Mammary epithelial cell (primary cell): ENCODE measurements at places on chromosomes 11 and 22. TPM values are rescaled to one million over a fixed set of nuclear protein-coding genes. Genes with fewer than 3 reads are reported as not detected.

The OSBP2 gene
- polyA plus RNA-seq = 7.1 TPM

The RIMBP3C gene
- polyA plus RNA-seq = 0.03 TPM

GRCh38 chr22:30838111-30838510, 130.5 kb downstream of the MORC2 start:
- DNase-seq = no peak

The ABTB2 gene
- polyA plus RNA-seq = 2.3 TPM

DNA sequence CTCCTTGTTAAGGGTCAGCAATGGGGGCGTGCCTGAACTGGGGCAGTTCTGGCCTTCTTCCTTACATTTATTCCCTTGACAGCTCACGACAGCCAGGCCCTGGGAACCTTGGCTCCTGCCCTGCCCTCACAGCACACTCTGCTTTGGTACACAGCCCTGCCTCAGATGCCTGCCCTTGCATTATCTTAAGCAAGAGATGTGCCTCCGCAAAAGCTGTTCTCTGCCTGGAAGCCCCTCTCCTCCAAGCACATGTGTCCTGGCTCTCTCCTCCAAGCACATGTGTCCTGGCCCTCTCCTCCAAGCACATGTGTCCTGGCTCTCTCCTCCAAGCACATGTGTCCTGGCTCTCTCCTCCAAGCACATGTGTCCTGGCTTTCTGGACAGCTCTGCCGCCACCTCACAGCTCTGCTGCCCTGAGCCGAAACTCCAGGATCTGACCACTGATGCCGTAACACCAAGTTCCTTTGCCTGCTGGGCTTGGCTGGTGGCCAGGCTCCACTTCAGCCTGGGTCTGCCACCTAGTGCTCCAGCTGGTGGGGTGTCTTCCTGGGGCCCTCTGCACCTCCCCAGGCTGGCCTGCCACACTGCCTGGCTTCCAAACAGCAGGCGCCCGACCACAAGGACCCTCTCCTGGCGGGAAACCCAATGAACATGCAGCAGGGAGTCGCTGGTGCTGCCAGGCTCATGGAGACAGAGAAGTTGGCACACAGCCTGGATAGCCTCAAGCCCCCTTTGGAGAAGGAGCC, 53.0 kb downstream of the SCUBE1 start:
- DNase-seq = peak; percentile 15

DNA sequence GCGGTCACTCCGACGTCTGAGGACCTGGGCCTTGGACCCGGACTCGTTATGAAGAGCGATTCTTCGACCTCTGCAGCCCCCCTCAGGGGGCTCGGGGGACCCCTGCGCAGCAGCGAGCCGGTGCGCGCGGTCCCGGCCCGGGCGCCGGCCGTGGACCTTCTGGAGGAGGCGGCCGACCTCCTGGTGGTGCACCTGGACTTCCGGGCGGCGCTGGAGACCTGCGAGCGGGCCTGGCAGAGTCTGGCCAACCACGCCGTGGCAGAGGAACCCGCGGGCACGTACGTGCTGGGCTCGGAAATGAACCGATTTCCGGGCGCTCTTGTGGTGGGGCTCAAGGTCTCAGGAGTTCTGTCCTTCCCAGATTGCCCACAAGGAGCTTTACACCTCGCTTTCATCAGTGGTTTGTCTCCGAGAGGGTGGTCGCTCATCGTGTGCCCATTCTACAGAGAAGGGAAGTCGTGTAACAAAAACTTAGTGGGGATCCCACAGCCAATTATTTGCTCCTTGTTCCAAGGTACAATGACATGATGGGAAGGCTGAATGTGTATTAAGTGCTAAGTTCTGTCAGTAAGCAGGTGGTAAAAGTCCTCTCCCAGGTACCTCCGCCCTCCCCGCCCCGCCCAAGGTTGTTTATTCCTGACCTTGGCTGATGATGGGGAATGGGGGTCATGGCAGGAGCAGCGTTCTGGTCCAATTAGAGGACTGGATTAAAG, 695 bp downstream of the PEX26 start:
- peak; percentile 51 for DNase-seq

DNA sequence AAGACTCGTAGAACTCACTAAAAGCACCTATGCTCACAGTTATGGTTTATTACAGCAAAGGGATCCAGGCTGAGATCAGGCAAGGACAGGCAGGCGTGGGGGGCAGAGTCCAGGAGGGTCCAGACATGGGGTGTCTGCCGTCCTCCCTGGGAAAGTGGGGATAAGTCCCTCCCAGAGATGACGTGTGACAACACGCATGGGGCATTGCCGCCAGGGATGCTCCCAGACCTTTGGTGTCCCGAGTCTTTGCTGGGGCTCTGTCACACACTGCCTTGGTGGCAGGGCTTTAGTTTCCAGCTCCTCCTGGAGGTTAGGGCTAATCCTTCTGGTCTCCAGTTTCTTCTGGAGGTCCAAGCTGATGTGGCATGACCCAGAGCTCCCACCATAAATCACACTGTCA, 226.7 kb downstream of the CTTN start:
- no peak for DNase-seq

- DNase-seq = no peak
These were observed 6.8 kb downstream of the C11orf21 start for GRCh38 chr11:2294926-2295290.

DNA sequence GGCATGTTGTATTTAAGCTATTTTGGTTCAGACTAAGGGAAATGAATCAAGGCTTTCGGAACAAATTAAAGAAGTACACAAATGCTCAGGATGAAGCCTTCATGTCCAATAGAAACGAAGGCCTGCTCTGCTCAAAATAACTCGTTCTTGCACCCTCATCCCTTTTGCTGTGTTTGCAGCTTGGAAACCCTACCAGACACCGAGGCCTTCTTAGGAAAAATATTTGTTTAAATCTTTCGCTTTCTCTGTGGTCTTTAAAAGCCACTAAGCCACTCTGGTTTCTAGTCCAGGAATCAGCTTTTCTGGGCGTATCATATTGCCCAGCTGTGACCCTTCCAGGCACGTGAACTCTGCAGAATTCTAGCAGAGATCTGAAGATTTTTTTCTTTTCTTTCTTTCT, 60.9 kb upstream of the HSPA8 start:
- no peak for DNase-seq

GRCh38 chr11:13221722-13222121, 55.9 kb upstream of the BMAL1 start:
- DNase-seq = no peak

GRCh38 chr11:35142481-35143075, 3.6 kb downstream of the CD44 start:
- peak; percentile 77 for DNase-seq

DNA sequence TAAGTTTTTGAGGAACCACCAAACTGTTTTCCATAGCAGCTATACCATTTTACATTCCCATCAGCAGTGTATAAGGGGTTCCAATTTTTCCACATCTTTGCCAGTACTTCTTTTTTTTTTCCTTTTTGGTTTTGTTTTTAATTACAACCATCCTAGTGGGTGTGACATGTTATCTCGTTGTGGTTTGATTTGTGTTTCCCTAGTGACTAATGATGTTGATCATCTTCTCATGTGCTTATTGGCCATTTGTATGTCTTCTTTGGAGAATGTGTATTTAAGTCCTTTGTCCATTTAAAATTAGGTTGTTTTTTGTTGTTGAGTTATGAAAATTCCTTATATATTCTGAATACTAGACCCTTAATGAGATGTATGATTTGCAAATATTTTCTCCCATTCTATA, 59.3 kb downstream of the STIM1 start:
- DNase-seq = peak; percentile 21

DNA sequence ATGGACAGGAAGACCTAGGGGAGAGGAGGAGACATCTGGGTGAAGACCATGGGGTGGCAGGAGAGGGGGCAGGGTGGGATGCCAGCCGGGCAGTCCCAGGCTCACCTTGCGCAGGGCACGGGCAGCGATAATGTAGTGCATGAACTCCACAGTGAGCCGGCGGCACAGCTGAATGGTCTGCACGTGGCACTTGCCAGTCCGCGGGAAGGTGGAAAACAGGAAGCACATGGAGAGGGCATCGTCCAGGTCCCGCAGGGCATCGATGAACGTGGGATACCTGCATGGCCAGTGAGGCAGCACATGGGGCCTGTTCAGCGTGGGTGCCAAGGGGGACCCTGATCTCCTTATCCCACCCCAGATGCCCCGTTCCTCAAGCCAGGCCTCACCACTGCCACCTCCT, 7.3 kb downstream of the PES1 start:
- no peak for DNase-seq

DNA sequence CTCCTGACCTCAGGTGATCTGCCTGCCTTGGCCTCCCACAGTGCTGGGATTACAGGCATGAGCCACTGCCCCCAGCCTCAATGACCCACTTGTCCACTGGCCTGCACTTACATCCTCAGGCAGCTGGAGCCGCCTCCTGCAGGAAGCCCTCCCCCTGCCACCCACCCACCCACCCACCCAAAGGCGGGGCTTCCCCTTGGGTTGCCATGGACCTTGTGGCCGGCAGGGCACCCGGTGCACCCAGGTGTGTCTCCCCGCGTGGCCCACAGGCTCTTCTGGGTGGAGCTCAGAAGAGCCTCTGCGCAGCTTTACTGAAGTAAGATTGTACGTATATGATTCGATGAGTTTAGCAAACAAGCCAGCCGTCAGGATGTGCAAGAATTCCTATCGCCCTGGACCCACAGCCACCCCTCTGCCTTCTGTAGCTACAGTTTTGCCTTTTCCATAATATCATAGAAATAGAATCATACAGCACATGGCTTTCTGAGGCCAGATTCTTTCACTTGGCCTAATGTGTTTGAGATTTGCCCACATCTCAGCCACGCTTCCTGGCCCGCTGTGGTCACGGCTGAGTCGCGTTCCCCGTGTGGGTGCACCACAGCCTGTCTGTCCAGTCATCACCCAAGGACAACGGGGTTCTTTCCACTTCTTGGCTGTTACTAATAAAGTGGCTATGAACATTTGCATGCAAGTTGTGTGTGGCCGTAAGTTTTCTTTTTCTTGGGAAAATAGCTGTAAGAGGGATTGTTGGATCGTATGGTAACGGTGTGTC, 5.3 kb upstream of the BRSK2 start:
- no peak for DNase-seq

- DNase-seq = peak; percentile 21
These were observed 110.5 kb downstream of the ATG16L2 start for GRCh38 chr11:72924568-72925190.

GRCh38 chr11:45609902-45610301, 55.5 kb downstream of the CHST1 start:
- no peak for DNase-seq

- no peak for DNase-seq
These were observed 53.8 kb downstream of the PAX6 start for GRCh38 chr11:31757260-31757835.

The PNPLA5 gene
- polyA plus RNA-seq = 0.05 TPM

DNA sequence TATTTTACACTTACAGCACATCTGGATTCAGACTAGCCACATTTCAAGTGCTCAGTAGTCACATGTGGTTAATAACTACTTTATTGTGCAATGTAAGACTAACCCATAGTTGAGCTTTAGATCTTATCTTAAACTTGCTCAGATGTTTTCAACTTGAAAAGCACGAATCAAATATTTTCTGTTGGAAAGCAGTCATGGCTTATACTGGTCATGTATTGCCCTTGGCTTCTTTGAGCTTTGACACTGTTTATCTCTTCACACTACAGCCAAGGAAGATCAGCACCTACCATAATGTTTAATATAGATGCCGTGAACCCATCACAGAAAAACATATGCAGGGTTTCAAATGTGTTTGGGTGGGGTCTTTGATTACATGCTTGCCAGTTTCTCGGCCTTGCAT, 4.4 kb downstream of the RBX1 start:
- peak; percentile 35 for DNase-seq

DNA sequence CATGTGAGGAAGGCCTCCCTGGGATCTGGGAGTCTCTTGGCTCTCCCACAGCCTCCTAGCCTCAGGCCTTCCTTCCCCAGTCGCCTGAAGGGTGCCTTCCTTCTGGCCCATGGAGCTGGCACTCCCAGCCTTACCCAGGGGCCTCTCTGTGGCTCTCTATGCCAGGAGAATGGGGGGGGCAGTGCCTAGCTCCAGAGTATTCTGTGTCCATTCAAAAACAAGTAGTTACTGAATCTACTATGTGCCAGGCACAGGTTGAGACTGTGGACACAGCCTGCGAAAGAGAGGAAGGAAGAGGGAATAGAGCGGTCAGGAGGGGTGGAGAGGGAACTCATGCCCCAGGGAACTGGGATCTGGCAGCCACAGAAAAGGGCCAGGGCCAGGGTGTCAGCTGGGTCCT, 2.7 kb upstream of the PLA2G3 start:
- no peak for DNase-seq

- DNase-seq = no peak
These were observed 7.4 kb downstream of the MAPK8IP1 start for GRCh38 chr11:45892856-45893255.

The PTPRCAP gene
- 0.18 TPM for polyA plus RNA-seq

DNA sequence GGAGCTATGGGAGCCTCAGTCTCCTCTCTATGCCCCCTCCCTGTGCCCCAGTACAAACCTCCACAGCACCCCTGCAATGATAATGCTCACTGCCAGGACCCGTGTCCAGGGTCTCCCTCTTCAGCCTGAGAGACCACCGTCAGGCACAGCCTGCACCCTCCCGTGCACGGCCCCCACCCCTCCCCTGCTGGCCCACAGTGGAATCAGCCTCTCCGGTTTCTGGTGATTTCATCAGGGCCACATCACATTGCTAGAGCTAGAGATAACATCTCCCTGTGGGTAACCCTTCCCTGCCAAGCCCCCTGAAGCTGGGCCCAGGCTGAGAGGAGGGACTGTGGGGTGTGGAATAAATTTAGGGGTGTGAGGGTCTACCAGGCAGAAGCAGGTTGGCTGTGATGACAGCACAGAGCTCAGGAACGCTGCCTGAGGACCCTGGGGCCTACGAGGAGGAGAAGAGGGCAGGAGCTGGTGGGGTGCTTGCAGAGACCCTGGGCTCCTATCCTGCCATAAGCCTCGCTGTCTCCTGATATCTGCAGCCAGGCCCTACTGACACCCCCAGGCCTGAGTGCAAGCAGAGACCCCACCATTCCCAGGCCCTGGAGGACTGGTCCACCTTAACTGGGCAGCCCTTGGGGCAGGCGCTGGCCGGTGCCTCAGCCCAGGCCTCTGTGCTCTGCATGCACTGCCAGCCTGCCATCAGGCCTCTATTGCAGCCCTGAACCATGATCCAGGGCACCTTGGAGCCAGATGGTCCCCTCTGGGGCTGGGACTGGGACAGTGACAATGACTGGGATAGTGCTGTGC, at the start of gene KLHDC7B:
Gene KLHDC7B (plus strand): TSS at position 378 of the 804 bp plus-strand sequence. CDS start 345 bp downstream, at position 723.
- DNase-seq = no peak

DNA sequence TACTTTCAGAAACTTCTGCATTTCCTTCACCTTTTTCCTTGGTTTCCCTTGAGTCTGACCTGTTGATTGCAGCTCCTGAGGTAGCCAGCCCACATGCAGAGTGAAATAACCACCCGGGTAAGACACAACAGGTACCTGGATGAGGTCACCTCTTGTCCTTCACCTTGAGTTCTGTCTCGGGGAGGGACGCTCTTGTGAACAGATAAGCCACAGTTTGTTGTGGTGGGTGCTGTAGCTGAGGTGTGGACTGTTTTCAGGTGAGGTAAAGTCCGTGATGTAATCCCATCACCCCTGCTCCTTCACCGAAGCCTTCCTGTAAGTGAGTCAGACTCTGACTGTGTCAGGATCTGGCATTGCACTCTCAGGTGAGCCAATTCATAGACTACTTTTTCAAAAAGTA, 183.1 kb downstream of the NAV2 start:
- DNase-seq = peak; percentile 76

DNA sequence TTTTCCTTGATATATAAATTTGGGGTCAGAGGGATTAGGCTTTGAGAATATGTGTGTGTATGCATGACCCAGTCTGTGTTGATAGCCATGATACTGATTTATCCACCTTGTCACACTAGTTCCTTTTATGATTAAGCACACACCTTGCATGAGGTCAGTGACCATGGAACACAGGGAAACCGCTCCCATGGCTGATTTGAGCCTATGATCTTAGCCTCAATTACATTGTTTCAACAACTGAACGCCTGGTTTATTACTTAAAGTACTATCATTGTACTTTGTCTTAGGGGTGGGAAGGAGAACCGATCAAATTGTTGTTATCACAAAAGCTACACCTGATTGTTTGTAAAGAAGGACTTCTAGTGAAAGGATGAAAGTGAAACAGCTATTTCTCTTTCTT, 70.7 kb downstream of the ARFGAP2 start:
- no peak for DNase-seq
